ENCODE measurements at places on chromosomes 2 and 18.

GRCh38 chr2:220669324-220669723 is 902.8 kb downstream of the EPHA4 start:
- no peak for DNase-seq

DNA sequence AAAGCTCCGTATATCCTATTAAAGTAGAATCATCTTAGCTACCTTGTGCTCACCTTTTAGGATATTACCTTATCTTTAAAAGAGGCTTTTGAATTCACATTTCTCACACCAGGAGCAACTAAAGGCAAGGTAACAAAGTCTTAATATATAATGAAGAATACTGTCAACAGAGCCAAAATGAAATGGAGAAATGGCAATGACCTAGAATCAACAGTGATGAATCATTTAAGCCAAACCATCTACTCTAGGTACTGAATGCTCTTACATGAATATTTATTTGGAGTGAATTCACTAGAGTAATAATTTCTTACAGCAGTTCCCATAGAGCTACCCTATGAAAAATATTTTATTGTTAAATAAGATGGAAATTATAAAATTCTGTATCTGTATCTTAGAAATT is 421.0 kb downstream of the RND3 start:
- DNase-seq: no peak

- no peak for DNase-seq
Measured at GRCh38 chr18:78323453-78324197, 656.0 kb upstream of the SALL3 start.

- DNase-seq: no peak
Measured at GRCh38 chr2:134320930-134321329, 67.1 kb downstream of the MGAT5 start.

GRCh38 chr2:74835831-74836674 is 2.1 kb downstream of the HK2 start:
- DNase-seq: peak; percentile 73

DNA sequence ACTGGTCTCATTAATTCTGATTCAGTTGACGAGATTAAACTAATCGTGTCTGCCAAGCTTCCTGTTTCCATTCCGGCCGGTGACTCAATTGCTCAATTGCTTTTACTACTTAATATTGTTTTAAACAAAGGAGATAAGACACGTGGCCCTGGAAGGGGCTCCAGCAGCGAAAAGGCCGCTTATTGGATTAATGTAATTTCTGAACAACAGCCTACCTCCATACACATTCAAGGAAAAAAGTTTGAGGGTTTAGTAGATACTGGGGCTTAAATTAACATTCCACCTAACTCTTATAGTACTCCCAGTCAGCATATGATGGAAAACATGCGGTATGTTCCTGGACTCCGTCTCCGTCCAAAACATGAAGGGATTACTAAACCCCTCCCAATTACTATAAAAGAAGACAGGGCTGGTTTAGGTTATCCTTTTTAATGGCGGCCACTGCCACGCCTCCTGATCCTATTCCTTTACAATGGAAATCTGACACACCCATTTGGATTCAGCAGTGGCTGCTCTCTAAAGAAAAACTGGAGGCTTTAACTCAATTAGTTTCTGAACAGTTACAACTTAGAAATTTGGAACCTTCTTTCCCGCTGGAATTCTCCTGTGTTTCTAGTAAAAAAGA is 27.1 kb downstream of the VPS54 start:
- no peak for DNase-seq

DNA sequence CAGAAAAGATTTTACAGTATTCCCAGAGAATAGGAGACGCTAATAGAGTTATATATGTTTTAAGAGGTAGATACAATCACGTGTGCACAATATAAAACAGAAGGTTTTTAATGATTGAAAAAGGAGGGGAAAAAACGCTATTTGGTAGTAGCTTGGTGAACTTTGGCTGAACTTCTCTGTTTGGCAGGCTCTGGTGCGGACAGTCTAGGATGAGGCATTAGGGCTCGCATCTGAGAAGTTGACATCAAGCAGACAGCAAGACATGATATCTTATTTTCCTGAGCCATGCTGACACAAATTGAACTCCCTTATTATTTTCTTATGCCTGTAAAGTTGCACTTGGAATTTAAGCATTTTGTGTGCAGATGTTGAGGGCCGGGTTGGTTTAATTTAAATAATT is 176.6 kb downstream of the EN1 start:
- DNase-seq: no peak

DNA sequence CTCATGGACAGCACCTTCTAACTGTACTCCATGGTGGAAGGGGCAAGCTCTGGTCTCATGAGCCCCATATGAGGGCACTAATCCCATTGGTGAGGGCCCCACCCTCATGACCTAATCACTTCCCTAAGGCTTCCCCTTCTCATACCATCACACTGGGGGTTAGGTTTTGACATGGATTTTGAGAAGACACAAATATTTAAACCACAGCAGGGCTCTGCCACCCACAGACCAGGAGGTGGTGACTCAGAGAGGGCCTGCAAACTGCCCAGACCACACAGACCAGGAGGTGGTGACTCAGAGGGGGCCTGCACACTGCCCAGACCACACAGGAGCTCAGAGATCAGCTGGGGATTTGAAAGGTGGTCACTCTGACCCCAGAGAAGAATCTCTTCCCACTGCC is 222.0 kb downstream of the KLHL29 start:
- peak; percentile 43 for DNase-seq

DNA sequence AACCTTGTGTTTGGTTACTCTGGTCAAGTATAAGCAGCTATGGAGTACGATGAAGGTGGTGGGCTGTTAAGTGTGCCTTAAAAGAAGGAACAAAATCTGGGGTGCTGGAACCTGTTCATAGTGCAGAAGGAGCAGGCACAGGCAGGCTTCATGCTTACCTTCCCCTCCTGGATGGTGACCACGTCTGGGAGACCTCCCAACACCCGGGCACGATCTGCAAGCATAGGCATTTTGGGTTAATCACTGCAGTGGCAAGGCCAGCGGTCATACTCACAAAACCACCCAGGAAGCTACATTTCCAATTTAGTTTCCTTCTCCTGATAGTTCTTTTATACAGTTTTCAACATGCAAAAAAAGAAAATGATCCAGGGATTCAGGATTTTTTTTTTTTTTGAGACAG is 58.7 kb upstream of the LPIN2 start:
- no peak for DNase-seq

DNA sequence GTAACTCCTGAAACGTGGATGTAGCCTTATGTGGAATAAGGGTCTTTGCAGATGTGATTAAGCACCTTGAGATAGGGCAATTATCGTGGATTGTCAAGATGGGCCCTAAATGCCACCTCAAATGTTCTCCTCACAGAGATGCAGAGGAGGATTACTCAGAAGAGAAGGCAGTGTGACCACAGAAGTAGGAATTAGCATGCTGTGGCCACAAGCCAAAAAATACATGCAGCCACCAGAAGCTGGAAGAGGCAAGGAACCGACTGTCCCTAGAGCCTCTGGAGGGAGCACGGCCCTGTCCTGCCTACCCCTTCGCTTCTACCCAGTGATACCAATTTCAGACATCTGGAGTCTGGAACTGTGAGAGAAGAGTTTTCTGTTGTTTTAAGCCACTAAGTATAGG is 47.3 kb upstream of the MGAT5 start:
- no peak for DNase-seq

GRCh38 chr2:39492095-39492590 is 55.1 kb upstream of the MAP4K3 start:
- peak; percentile 78 for DNase-seq

- no peak for DNase-seq
Measured at GRCh38 chr2:51994123-51994763, 962.3 kb upstream of the NRXN1 start.

DNA sequence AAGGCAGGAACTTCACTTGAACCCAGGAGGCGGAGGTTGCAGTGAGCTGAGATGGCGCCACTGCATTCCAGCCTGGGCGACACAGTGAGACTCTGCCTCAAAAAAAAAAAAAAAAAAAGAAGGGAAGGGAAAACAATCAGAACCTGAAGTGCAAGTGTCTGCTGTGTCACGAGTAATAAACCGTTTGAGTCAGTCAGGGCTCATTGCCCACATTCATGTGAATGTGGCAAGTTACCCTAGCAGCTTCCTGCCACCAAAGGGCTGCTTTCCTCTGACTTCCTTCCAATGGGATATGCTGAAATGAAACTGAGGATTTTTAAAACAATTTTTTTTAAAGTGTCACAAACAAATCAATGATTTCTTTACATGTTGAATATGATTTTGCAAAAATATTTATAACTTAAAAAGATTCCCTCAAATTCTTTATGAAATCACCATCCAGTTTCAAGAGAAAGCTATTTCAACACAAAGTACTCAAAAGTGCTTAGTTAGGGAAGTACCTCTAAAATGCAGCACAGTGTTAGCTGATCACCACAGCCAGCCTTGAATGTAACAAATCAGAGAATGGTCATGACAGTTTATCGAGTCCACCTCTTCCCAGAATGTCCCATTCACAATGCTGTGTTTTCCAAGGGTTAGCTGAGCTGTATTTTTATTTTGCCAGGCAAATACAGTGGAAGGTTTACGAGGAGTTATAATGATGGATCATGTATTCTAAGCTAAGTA is 36.4 kb downstream of the WDSUB1 start:
- peak; percentile 84 for DNase-seq

Data from ACHN (cell line).